ENCODE measurements at places on chromosomes 2 and 18.

GRCh38 chr2:128372621-128373341, 54.1 kb upstream of the HS6ST1 start:
- no peak for DNase-seq

GRCh38 chr2:172596776-172597175, 40.9 kb downstream of the PDK1 start:
- no peak for DNase-seq

GRCh38 chr2:30414961-30415360, 32.1 kb upstream of the LCLAT1 start:
- DNase-seq: no peak

GRCh38 chr2:69995511-69995910, 34.1 kb upstream of the ASPRV1 start:
- DNase-seq: peak; percentile 3

DNA sequence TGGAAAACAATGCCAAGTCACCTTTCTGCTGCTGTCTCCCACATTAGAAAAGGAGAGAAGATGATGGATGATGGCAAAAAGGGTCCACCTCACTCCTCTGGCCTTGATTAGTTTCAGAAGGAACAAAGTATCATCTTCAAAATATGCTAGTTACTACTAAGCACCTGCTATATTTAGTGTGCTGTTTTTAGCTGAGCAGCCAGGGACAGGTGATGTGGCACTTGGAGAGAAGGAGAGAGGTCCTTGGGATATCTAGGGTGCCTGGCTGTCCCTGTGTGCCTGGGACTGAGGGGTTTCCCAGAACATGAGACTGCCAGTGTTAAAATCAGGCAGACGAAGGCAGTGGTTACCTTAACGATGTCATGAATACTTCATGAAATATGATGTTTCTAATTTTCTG, 235.5 kb upstream of the NT5C1B start:
- DNase-seq: no peak

DNA sequence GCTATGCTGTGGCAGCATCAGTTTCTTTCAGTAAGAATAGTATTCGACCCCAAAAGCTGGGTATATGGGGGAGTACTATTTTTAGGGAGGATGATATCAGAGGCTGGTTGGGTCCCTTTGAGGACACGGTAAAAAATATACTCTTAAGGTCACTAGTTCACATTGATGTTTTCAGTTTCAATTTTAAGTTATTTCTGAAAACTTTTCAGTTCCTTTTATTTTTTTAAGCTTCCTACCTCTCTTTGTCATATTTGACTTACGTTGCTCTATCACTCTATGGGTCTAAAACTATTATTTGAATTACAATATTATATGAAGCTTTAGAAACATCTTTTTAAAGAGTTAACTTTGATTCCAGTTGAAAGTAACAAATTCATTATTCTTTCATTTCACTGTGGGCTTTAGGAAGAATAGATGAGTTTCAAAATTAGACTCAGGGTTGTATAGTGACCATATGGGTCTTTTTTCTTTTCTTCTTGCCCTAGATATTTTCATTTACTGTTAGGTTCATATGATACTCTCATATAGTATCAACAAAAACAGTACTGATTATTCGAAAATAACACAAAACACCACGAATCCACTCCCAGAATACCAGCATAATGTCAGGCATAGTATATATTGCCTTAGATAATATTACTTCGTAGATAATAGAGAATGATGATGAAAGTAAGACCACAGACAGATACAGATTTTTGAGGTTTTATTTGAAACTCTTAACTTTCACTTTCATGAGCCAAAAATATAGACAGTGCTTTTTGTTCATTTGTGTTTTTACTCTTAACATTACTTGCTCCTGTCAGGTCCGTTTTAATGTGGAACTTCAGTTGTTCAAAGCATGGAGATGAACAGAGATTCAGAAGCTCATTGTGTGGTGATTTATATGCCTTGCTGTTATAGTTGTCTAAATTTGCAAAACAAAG, 9.8 kb downstream of the RMDN2 start:
- DNase-seq: no peak

DNA sequence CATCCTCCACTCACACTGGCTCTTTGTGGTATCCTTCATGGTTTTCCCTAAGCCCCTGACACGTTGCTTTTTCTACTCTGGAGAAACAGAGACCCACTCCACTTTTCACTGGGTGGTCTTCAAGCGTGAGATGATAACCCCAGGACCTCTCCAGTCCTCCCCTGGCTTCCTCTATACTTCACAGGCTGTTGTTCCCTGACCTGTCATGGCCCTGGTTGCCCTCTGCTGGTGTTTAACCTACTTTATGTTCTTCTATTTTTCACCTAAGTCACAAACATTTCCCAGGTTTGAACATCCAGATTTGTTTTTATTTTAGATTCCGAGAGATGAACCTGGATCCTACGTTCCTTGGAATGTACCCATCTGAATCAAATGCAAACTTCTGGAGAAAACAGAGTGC, 84.5 kb downstream of the AOX1 start:
- no peak for DNase-seq

DNA sequence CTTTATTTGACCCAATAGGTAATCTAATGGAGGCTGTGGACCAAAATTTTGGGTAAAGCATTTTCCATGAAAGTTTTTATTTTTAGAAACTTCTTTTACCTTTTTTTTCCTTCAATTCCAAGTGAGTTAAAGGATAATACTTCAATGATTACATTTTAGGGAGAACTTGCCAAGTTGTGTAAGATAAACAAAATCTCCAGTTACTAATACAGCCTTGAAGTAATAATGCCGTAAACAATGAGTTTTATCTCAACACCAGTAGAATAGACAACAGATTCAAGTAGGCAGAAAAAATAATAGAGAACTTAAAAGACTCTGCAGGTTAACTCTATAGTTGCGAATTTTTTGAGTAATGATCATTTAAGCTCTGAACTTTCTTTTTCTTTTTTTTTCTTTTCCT, 807.4 kb downstream of the CNTNAP5 start:
- DNase-seq: no peak

- no peak for DNase-seq
Observed at GRCh38 chr18:72672364-72673184, 128.4 kb upstream of the CBLN2 start.

GRCh38 chr2:161068670-161069069, 91.6 kb upstream of the TANK start:
- no peak for DNase-seq

DNA sequence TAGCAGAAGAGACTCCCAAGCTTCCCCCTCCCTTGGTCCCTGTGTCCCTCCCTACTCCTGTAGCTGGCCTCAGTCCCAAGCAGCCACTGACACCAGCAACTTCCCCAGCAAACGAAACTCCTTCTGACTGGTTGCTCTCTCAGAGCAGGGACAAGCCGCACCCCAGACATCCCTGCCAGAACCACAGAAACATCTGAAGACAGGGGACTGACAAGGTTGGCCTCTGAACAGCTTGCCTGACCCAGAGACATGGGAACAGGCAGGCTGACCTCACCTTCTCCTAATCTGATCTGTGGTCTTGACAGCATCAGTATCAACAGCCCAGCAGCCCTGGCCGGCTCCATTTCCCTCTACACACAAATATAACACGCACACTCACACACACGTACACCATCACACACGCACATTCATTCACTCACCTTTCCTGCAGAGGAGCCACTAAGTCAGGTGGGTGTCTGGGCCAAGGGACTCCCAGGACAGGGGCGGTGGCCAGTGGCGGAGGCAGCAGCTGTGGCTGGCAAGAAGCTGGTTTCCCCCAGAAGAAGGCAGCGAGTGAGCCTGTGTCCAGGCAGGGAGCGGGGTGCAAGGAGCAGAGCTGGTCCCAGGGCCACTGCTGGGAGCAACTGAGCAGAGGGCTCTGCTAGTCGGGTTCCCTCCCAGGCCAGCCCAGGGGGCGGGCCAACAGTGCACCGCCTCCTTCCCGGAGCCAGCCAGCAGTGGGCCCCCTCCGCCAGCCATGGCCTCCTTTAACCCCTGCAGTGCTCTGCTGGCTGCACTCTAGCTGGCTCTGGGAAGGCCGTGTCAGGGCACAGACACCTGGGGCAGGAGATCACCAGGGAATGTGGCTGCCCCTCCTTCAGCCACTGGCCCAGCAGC, 59.1 kb downstream of the TNS1 start:
- no peak for DNase-seq

- no peak for DNase-seq
Observed at GRCh38 chr2:114727012-114727411, 284.6 kb downstream of the DPP10 start.

DNA sequence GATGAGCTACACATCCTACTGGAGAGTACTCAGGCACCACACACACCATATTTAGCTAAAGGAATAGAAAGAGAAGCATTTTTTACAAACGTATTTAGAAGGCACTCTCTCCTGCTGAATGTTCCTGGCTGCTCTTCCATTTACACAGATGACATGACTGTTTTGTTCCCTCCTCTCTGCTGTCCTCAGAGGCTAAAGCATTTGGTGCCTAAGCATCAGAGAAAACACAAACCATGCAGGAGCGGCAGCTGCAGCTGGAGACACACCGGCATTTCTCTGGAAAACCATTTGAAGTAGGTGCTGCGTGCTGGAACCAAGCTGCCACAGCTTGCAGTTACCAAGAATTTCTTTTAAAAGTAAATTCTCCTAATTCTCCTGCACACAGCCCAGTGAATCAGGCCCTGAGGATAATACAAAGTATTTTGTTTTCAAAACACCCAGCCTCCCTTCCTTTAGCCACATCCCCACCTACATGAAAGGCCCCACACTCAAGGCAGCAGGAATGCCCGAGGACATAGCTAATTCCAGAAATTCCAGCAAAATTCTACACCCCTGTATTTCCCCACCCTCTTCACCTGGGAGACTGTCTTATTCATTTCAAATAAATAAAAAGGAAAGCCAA, 488.9 kb upstream of the SOX11 start:
- no peak for DNase-seq

GRCh38 chr2:86649119-86649947, 25.7 kb upstream of the RNF103 start:
- no peak for DNase-seq

GRCh38 chr2:99607861-99608491, 118.2 kb upstream of the REV1 start:
- DNase-seq: no peak

DNA sequence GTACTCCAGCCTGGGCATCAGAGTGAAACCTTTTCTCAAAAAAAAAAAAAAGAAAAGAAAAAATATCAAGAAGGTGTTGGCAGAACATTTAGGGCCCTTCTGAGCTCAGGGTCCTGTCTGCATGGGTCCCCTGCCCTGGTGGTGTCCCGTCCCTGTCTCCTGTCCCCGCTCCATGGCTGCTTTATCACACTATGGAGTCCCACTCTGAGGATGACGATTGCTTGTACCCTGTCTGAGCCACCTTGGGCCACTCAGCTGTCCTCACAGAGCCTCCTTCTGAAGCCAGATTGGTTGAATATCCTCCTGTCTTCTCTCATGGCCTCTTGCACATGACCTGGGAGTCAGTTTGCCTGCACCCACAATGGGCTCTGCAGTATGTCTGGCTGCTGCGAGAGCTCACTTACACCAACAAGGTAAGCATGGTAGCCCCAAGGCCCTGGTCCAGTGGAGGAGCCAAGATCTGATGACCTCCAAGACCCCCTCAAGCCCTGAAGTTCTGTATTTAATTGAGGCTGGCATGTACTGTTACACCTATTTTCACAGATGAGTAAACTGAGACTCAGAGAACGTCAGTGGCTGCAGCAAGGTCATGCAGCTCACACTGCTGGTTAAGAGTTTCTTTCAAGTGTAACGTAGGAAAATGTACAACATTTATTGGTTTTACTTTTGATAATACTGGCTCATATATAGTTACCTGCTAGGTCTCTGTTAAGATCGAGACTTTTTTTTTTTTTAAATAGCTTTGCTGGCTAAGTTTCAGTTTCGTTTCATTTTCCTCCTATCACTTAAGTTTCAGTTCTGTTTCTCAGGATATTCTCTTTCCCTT, 16.9 kb upstream of the ZCCHC2 start:
- peak; percentile 71 for DNase-seq

DNA sequence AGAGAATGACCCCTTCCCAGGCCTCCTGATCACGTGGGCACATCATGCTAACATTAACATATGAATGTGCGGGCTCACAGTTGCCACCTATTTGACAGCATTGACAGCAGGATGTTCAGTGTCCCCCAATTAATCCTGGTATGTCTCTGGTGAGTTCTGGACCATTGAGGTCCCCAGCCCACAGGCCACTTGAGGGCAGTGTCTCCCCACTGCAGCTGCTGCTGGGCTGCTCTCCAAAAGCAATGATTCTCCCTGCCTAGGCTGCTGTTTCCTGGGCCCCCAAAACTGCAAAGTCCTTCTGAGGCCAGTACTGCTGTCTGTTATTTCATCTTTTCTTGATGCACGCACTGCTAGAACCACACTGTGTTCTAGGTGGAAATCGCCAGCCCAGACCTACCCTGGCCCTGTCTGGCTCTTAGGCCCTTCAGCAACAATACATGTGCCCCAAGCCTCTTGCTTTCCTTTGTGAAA, 52.7 kb upstream of the MAPK4 start:
- DNase-seq: no peak

- DNase-seq: peak; percentile 48
Observed at GRCh38 chr2:171522788-171523087, 464 bp downstream of the CYBRD1 start.

GRCh38 chr18:63233334-63233733, 86.2 kb downstream of the BCL2 start:
- DNase-seq: peak; percentile 51
